ENCODE measurements at places on chromosomes 5 and 9.
A peak's percentile ranks its signal among the peaks of the same experiment; 100 is the strongest.

GRCh38 chr5:62886603-62887315, 308.1 kb downstream of the LRRC70 start:
- DNase-seq = no peak
- H3K4me1 ChIP-seq = no peaks in the 10 kb centered on the region
- H3K27me3 ChIP-seq = no peaks in the 10 kb centered on the region
- H3K4me3 ChIP-seq = no peak overlapping the region
- H3K27ac ChIP-seq = no peak overlapping the region

DNA sequence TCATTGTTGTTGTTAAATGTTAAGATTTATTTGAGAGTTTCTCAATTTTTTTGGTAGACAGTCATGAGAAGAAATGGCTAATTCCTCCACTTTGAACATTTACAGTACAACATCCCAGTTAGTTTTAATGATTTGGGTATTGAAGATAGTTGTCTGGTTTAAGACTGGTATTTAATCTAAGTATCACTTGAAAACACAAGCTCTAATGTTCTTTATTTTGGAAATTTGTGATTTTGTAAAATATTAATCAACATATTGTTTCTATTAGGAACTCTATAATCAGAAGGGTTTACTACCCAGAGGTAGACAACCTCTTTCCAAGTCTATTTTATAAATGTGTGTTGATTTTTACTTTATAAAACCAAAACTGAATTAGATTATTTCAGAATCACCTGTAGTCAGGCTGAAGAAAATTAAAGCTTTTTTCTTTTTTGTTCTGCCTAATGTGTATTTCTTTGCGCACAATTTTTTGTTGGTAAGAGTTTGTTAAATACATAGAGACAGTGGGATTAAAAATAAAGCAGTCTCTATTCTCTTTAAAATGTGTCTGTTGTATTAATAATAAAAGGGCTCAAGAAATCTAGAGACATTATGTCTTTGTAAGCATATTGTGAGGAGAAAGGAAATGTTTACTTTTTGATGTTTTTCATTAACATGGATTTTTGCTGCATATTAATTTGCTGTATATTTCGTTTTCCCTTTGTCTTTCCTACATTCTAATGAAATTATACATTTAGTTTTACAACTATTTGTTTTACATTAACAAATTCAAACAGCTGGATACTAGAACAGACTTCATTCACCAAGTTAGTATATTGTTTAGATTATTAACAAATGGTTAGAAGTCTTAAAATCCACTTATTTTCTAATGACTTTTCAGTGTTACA, 3.9 kb upstream of the PURA start:
- no peak overlapping the region for H3K4me3 ChIP-seq
- no peak for DNase-seq
- H3K27ac ChIP-seq = no peak overlapping the region
- H3K4me1 ChIP-seq = peaks cover 18% of the 10 kb centered on the region
- no peaks in the 10 kb centered on the region for H3K36me3 ChIP-seq
- H3K27me3 ChIP-seq = peaks cover 94% of the 10 kb centered on the region

GRCh38 chr5:86838083-86838482, 220.3 kb downstream of the COX7C start:
- H3K4me1 ChIP-seq = no peaks in the 10 kb centered on the region
- no peak overlapping the region for H3K27ac ChIP-seq
- no peaks in the 10 kb centered on the region for H3K36me3 ChIP-seq
- DNase-seq = no peak

DNA sequence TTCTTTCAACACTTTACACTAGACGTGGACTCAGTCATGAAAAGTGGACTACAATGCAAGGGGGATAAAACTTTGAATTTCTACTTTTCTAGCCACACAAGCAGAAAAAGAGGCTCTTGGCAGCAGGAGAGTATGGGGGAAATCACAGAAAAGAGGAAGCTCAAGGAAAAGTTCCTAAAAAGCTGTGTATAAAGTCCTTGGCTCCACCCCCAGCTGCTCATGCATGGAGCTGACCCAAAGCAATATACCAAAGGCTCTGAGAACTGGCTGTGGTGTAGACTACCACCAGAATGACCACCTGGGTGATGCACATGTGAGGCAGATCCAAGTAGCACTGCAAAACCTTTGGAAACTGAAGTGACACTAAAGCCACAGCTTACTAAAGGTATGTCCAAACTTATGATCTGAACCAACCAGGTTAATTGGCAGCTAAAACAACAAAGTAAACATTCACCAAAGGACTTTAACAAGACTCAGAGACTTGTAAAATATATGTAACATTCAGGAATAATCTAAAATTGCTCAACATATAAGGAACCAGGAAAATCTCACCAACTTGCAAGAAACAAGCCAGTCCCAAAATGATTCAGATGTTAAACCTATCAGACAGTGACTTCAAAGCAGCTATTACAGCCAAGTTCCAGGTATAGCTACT, 55.5 kb upstream of the RASGRF2 start:
- no peaks in the 10 kb centered on the region for H3K27me3 ChIP-seq
- no peak overlapping the region for H3K4me3 ChIP-seq
- no peak for DNase-seq
- no peaks in the 10 kb centered on the region for H3K4me1 ChIP-seq
- no peak overlapping the region for H3K27ac ChIP-seq
- no peaks in the 10 kb centered on the region for H3K36me3 ChIP-seq

- H3K4me3 ChIP-seq = no peak overlapping the region
- no peak overlapping the region for H3K27ac ChIP-seq
- H3K4me1 ChIP-seq = peaks cover 6% of the 10 kb centered on the region
- H3K27me3 ChIP-seq = no peaks in the 10 kb centered on the region
- no peak for DNase-seq
- H3K36me3 ChIP-seq = no peaks in the 10 kb centered on the region
Measured at GRCh38 chr9:9919174-9919775, 693.5 kb downstream of the PTPRD start.

DNA sequence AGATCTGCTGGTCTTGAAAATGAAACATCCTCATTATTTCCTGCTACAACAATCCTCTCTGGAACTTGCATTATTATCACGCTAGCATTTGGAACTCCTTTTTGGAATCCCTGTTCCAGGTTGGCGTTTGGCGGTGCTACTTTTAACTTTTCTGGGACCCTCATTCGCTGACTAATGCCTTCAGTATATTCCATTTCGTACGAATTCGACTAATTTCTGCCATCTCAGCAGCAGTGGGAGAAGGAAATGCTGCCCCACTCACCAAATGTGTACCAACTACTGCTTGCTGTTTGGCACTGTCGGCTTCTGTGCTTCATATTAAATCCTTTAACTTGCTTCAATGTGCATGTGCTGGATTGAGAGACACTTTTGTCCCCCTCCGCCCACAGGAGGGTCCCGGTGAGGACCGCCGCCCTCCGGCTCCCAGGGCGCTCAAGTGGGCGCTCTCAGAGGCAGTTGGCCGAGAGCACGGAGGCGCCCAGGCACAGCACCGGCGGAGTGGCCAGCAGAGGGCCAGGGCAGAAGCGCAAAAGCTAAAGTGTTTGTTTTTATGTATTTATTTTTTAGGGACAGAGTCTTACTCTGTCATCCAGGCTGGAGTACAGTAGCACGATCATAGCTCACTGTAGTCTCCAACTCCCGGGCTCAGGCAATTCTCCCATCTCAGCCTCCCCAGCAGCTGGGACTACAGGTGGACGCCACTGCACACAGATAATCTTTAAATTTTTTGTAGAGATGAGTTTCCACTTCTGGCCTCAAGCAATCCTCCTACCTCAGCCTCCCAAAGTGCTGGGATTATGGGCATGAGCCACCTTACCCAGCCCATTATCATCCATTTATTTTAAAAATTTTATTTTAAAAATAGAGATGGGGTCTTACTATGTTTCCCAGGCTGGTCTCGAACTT, 11.9 kb downstream of the PDE6A start:
- no peak overlapping the region for H3K27ac ChIP-seq
- H3K4me1 ChIP-seq = peaks cover 4% of the 10 kb centered on the region
- peaks cover 28% of the 10 kb centered on the region for H3K27me3 ChIP-seq
- H3K4me3 ChIP-seq = no peak overlapping the region
- H3K36me3 ChIP-seq = no peaks in the 10 kb centered on the region

GRCh38 chr9:75183306-75183705, 95.0 kb downstream of the OSTF1 start:
- no peaks in the 10 kb centered on the region for H3K4me1 ChIP-seq
- H3K27ac ChIP-seq = no peak overlapping the region
- no peak for DNase-seq
- no peaks in the 10 kb centered on the region for H3K36me3 ChIP-seq
- no peak overlapping the region for H3K4me3 ChIP-seq

DNA sequence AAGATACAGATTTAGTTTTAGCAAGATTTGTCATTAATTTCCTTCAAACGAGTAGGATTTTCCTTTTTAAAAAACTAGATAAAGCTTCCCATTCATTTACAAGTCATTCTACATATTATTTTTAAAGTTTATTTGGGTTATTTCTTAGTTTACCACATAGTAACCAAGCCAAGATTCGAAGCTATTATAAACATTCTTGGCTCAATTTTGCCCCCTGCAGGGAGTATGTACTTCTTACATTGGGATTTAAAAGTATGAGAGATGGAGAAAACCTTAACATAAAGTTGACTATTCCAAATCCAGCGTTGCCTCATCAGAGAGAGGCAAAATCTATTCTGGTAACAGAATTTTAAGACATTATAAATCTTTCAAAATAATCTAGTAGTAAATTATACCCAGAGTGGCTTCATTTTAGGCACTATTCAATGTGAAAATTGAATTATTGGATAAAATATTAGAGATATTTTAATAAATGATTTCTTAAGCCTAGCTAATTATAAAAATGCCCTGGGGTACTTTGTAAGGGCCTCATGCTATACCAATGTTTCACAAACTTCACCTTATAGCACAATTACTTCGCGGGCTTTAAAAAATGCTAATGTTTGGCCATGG, 39.1 kb downstream of the FBN2 start:
- no peaks in the 10 kb centered on the region for H3K27me3 ChIP-seq
- no peak overlapping the region for H3K27ac ChIP-seq
- peak; percentile 49 for DNase-seq
- peaks cover 5% of the 10 kb centered on the region for H3K36me3 ChIP-seq
- no peak overlapping the region for H3K4me3 ChIP-seq
- peaks cover 14% of the 10 kb centered on the region for H3K4me1 ChIP-seq

- H3K36me3 ChIP-seq = no peaks in the 10 kb centered on the region
- H3K27ac ChIP-seq = no peak overlapping the region
- no peaks in the 10 kb centered on the region for H3K27me3 ChIP-seq
- H3K4me1 ChIP-seq = peaks cover 5% of the 10 kb centered on the region
- DNase-seq = no peak
- no peak overlapping the region for H3K4me3 ChIP-seq
Measured at GRCh38 chr9:36896296-36896695, 137.8 kb downstream of the PAX5 start.

DNA sequence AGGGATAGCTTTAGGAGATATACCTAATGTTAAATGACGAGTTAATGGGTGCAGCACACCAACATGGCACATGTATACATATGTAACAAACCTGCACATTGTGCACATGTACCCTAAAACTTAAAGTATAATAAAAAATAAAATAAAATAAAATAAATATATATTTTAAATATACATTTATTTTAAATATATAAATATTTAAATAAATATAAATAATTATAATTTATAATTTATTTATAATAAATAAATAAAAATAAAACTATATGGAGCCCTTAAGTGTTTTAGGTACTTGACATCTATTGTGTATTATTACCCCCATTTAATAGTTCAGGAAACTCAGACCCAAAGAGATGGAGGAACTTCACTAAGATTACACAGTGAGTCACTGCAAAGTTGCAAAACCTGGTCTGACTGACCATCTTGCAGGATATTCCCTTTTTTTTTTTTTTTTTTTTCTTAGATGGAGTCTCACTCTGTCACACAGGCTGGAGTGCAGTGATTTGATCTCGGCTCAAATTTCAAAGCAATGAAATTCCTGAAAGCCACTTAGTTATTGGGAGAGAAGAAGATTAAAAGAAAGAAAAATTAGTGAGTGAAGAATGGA, 5.8 kb upstream of the C5orf52 start:
- DNase-seq = no peak
- no peaks in the 10 kb centered on the region for H3K27me3 ChIP-seq
- H3K27ac ChIP-seq = no peak overlapping the region
- no peaks in the 10 kb centered on the region for H3K4me1 ChIP-seq

GRCh38 chr5:147168578-147169327, 66.1 kb upstream of the STK32A start:
- no peaks in the 10 kb centered on the region for H3K27me3 ChIP-seq
- no peaks in the 10 kb centered on the region for H3K4me1 ChIP-seq
- no peak overlapping the region for H3K4me3 ChIP-seq

GRCh38 chr5:107704681-107705401, 34.1 kb upstream of the EFNA5 start:
- peaks cover 20% of the 10 kb centered on the region for H3K4me1 ChIP-seq
- no peaks in the 10 kb centered on the region for H3K27me3 ChIP-seq
- H3K4me3 ChIP-seq = no peak overlapping the region
- no peak overlapping the region for H3K27ac ChIP-seq

GRCh38 chr9:136673975-136674785, 11.5 kb downstream of the EGFL7 start:
- no peak overlapping the region for H3K27ac ChIP-seq
- no peak for DNase-seq
- no peaks in the 10 kb centered on the region for H3K36me3 ChIP-seq
- no peaks in the 10 kb centered on the region for H3K4me1 ChIP-seq
- H3K27me3 ChIP-seq = no peaks in the 10 kb centered on the region
- no peak overlapping the region for H3K4me3 ChIP-seq

DNA sequence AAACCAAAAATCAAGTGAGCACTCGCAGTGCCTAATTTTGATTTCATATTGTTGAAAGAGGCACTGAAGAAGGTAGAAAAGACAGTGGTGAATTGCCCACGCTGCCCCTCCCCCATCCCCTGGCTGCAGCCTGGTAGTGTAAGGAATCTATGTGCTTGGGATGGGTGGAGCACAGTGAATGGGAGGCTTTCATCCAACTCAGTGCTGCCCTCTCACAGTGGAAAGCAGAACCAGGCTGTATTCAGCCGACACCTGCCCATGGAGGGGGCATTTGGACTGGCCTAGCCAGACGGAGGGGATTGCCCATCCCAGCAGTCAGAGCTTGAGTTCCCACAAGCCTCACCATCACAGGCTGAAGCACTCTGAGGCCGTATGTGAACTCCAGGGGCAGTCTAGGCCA, 800.4 kb upstream of the DMAC1 start:
- no peaks in the 10 kb centered on the region for H3K27me3 ChIP-seq
- H3K4me1 ChIP-seq = no peaks in the 10 kb centered on the region
- H3K4me3 ChIP-seq = no peak overlapping the region
- DNase-seq = peak; percentile 13
- H3K36me3 ChIP-seq = no peaks in the 10 kb centered on the region
- no peak overlapping the region for H3K27ac ChIP-seq

GRCh38 chr5:54013556-54014194, 296.7 kb downstream of the ARL15 start:
- H3K36me3 ChIP-seq = no peaks in the 10 kb centered on the region
- no peaks in the 10 kb centered on the region for H3K27me3 ChIP-seq
- H3K4me3 ChIP-seq = no peak overlapping the region
- no peak overlapping the region for H3K27ac ChIP-seq
- H3K4me1 ChIP-seq = peaks cover 59% of the 10 kb centered on the region
- no peak for DNase-seq

GRCh38 chr5:117590944-117591343, 1016.3 kb upstream of the SEMA6A start:
- no peaks in the 10 kb centered on the region for H3K36me3 ChIP-seq
- no peaks in the 10 kb centered on the region for H3K27me3 ChIP-seq
- H3K4me1 ChIP-seq = no peaks in the 10 kb centered on the region
- no peak overlapping the region for H3K4me3 ChIP-seq
- DNase-seq = peak; percentile 31
